ENCODE measurements at places on chromosomes 11 and 22.

- DNase-seq = no peak
Measured at GRCh38 chr11:849951-850774, 7.5 kb downstream of the TSPAN4 start.

DNA sequence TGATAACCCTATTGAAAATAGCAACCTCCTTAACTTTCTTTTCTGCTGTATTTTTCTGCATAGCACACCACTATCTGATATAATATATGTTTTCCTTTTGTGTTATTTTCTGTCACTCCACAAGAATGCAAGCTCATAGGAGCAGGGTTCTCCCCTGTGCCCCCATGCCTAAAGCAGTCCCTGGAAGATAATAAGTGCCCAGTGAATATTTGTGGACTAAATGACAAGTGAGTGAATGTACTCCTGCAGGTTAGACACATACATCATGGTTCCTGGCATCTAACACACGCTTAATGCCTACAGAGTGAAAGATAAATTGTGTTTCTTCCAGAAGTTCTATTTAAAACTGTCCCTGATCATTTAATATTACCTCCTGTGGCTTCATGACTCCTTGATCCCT lies 23.9 kb upstream of the OR9Q2 start:
- no peak for DNase-seq

GRCh38 chr11:123284454-123284853 lies 89.4 kb upstream of the CLMP start:
- no peak for DNase-seq

DNA sequence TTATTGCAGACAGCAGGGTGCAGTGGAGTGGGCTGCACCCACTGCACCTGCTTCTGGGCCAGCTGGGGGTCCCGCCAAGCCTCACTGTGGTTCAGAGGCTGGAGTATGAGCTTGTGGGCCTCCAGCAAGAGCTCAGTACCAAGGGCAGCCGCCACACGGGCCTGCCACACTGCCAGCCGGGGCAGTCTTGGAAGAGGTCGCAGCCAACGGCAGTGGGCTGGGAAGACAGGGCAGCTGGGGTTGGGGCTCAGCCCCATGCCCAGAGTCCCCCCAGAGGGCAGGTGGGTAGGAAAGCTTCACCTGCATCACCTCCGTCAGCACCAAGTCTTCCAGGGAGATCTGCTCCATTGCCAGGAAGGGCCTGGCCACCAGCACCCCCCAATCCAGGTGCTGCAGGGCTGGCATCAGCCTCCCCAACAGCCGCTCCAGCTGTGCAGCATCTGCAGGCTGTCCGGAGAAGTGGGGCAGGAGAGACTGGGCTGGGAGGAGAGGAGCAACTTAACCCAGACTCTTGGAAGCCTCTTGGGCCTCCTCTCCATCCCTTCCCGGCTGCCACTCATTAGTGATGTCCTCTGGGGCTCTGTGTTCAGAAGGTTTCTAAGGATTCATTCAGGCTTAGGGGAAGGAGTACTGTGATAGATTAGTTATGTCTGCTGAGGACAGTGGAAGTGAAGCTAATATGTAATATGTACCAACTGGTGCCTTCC lies 1.1 kb upstream of the GSTT4 start:
- DNase-seq = no peak

GRCh38 chr22:48404801-48405447 lies 1422.7 kb downstream of the BRD1 start:
- DNase-seq = no peak

DNA sequence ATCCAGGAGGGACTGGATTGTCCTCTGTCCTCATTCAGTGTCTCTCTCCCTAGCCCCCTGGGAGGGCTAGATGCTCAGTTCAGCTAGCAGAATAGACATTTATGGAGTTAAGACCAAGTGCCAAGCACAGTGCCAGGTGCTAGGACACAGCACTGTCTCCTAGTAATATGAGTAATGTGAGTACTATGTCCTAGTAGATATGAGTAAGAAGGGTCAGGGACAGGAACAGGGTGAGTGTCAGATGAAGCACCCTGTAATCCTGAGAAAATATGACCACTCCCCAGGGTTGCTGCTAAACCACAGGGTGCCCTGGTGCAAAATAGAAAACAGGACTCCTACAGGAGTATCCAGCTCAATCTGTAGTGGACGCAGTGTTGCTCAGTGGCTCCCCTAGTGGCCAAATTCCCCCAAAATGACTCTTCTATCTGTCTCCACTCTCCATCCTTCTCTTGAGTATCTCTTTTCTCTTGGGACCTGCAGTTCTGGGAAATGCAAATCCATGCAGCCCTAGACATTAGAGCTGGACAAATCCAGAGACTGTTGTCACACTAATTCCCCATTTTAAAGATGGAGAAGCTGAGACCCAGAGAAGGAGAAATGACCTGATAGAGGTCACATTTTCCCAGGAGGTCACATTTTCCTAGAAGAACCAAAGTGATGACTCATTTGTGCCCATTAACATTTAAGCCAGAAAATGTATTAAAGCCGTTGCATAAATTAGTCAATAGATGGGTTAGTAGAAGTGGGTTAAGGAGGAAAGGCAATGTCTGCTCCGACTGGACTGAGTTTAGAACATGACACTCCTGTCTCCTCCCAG lies 214.3 kb downstream of the NXPE2 start:
- peak; percentile 5 for DNase-seq

DNA sequence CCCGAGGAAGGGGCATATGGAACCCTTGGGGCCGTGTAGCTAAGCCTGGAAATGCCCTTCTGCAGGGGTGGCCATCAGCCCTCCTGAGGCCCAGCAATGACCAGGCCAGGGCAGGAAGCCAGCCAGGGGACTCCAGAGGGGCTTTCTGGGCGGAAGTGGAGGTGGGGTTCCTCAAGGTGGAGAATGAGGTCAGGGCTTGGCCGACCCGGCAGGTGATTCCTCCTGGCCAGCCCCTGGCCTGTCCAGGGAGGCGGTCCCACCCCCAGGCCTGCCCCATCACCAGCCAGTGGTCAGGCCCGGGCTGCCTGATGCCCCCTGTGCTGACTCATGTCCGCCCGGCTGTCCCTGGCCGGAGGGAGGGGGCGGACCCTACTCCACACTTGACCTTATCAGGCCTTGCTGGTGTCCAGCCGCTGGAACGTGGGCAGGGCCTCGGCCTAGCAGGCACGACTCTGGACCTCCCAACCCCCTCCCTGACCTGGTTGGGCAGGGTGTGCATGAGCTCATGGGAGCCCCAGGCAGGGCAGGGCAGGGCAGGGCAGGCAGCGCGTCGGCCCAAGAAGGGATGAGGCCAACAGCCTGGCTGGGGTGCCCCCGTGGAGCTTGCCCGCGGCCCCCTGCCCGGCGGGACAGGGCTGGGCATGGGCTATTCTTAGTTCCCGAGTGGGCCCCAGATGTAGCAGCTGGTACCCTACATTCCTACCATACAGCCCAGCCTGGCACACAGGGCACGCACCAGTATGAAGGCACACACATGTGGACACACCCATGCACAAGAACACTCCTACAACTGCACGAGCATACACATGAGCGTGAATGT lies 35.9 kb downstream of the RPL3 start:
- DNase-seq = no peak

DNA sequence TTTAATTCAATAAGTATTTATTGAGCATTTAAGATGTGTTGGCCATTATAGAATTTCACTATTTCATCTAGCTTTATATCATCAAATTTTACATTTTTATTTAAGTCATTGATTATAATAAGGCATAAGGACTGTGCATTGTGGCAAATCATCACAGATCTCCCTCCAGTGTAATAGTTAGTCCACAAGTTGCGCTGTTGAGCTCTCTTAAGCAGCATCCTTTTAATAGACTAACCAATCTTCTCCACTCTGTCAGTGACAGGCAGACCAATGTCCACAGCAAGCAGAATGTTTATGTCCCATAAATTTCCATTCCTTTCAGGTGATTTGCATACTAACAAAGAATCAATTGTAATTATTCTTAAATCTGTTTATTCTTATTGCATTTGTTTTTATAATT lies 595.3 kb upstream of the CCDC90B start:
- no peak for DNase-seq

- no peak for DNase-seq
Measured at GRCh38 chr22:35555483-35555890, 14.9 kb downstream of the RASD2 start.

DNA sequence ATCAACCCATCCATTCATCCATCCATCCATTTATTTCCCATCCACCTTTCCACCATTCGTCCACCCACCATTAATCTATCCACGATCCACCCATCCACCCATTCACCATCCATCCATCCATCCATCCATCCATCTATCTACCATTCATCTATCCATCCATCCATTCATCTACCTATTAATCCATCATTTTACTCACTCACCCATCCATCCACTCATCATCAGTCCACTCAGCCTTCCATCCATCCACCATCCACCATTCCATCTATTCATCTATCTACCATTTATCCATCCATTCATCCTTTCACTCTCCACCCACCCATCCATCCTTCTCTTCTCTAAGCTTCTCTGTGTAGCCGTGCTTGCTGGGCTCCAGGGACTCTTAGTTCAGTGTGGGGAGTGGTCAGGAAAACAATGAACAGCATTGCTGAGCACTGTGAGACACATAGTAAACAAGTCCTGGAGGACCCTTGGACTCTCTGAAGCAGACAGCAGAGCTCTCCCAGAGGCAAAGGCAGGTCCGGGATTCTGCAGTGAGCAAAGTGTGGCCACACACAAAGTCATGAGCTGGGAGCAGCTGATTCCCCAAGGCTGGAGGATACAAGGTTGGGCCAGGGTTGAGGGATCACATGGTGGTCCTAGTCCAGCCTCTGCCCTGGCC lies 642.2 kb downstream of the BRD1 start:
- no peak for DNase-seq

- DNase-seq = peak; percentile 21
Measured at GRCh38 chr22:45308957-45309421, 745 bp upstream of the FAM118A start.

DNA sequence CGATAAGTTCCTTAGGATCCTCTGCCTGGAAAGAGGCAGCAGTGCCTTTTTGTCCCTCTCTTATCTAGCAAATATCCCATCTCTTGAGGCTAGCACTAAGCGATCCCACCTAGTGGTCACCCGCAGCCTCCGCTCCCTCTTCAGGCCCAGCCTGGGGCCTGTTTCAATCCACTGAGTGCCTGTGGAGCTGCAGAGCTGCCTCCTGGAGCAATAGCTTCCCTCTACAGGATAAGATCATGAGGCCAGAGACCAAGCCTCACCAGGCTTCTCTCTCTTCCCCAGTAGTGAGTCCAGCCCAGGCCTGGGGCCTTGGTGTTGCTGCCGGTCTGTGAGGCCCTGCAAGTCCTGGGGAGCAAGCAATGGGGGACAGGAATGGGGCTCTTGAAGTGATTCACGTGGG lies 65.8 kb downstream of the SLC22A12 start:
- DNase-seq = no peak

DNA sequence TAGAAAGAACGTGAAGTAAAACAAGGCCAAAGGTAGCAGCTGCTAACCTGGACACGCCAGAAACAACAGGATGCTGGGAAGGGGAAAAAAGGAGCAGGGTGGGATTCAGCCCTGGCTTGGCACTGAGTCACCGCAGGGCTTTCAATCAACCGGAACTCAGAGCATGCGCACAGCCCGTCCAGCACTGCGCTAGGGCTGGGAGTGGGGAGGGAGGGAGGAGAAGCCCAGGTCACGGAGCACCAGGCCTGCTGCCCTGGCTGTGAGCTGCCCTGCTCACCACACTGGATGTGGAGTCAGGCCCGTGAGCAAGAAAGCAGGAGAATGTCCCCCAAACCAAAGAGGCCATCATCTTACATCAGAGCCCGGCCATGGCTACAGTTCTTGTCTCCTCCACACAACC lies 51.5 kb downstream of the APOL1 start:
- no peak for DNase-seq

DNA sequence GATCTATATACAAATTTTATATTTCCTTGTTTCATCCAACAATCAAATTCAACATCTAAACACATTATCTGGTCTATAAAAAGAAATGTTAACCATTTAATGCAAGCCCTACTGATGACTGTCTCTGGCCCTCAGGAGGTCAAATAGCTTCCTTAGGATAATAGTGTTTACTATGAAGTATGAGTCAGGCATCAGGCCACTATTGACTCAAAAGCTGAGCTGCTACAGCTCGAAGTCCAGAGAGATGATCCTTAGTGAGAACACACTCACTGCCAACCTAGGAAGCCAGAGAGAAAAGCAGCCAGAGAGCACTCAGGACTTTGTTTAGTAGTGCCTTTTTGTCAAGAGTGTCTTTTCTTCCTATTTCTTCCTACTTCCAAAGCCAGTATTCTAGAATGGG lies 171.8 kb downstream of the SOX6 start:
- no peak for DNase-seq

DNA sequence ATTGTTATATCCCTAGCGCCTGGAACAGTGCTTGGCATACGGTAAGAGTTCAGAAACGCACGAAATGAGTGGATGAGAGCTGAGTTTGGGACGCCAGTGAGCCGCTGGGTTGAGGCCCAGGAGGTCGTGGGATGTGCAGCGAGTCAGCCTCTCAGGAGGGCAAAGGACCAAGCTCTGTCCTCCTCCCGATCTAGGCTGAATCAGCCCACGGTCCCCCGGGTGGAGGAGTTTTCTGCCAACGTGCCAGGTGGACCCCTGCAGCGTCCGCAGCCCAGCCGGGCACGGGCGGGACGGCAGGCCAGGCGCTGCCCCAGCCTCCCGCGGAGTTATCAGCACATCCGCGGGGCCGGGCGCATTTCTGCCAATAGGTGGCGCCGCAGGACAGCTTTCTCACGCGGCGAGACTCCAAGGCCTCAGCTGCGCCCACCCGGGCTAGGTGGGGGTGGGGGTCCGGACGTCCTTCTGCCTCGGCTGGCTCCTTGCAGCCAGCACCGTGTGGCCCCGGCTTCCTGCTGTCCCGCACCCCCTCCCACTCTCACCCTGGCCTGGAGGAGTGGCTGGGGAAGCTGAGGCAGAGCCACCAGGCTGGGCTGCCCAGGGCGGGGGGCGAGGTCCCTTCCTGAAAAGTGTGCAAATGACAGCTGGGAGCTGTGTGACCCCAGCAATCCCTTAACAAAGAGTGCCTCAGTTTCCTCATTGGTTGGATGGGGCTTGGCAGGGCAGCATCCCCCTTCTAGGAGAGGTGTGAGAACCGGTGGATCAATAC lies 2.2 kb upstream of the RPS19BP1 start:
- peak; percentile 91 for DNase-seq

- DNase-seq = no peak
Measured at GRCh38 chr11:67541198-67541597, 18.0 kb upstream of the CABP2 start.

GRCh38 chr11:124143034-124143433 lies 27.8 kb downstream of the VWA5A start:
- DNase-seq = no peak

DNA sequence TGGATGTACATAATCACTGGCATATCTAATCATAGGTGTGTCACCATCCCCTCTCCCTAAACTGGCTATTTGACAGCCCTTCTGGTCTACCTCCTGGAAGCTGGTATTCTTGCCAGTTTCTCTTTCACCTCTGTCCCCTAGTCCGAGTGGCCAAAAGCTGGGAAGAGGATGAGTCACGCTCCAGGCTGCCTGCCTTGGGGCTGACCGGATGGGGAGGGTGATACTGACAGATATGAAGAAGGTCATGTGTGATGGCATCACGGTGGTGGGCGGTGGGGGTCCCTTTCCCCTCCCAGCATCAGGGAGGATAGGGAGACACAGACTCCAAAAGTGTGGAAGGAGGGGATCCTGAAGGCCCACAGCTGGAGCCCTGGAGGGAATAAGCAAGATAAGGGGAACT lies 4.8 kb downstream of the OAF start:
- no peak for DNase-seq
